Large intestine (tissue), 12 donors: ENCODE measurements at places on chromosomes 4 and X. TPM values are rescaled to one million over a fixed set of nuclear protein-coding genes. Genes with fewer than 3 reads are reported as not detected.

DNA sequence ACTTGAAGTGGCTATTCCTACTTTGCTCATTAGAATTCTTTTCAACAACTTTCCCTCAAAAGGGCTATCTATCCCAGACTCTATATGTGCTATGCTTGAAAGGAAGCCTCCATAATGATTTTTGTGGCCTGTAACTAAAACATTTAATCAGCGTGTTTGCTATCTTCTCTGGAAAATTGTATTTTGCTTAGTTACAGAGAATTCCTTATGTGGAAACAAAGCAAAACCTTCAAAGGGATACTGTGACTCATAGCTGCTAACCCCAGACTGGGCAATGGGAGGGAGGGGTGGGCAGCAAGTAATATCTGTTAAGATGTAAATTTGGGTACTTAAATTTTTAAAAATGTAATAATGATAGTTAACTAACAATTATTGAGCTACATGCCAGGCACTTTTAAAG lies 3.7 kb downstream of the SLC25A14 start:
- DNase-seq: no peak

DNA sequence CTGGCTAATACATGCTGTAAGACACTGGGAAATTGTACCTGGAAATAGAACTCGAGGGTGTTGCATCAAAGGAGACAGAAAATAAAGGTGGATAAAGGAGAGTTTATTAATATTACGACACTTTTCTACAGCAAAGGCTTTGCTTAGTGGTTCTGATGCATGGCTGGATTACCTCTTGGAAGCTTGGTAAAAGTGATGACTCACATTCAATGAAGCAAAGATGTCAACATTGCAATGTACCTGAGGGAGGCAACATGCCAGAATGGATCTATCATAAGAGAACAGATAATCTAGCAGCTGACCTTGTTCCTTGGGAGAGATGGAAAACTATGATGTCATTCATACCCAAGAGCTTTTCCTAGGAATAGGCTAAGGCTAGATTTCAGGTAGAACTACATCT lies 735.1 kb upstream of the DIAPH2 start:
- no peak for DNase-seq

GRCh38 chrX:150508451-150509367 lies 59.7 kb upstream of the MTM1 start:
- DNase-seq: peak; percentile 20

DNA sequence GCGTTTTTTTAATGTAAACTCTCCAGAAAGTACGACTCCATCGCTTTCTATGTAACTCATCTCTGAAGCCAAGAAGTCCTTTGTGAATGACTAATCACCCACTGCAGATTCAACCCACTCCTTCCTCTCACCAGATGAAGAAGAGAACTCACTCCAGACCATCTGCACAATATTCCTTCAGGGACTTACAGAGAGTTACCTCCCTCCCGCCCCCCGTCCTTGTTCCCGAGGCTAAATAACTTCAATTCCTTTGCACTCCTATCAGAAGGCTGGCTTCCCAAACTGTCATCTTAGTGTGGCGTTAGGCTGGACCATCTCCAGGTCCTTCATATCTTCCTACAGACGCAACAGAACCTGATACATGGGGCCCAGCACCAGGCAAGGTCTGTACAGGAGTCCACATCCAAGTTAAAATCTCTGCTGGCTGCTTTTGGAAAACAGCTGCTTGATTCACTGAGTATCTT lies 82.4 kb downstream of the AFAP1 start:
- DNase-seq: no peak

- no peak for DNase-seq
These were observed 36.3 kb downstream of the RTL5 start for GRCh38 chrX:72095370-72095769.

Gene OTC
- polyA plus RNA-seq: 74.5 TPM

Gene RGS12
- polyA plus RNA-seq: 36.4 TPM

Gene DDX53
- polyA plus RNA-seq: not detected

Gene SORBS2
- 34.4 TPM for polyA plus RNA-seq

Gene HSFX4
- 0.15 TPM for polyA plus RNA-seq

Gene NIPAL1
- polyA plus RNA-seq: 30.7 TPM
